H9 (cell line): ENCODE measurements at places on chromosomes 1 and 21. TPM values are rescaled to one million over a fixed set of nuclear protein-coding genes. Genes with fewer than 3 reads are reported as not detected.
A peak's percentile ranks its signal among the peaks of the same experiment; 100 is the strongest.

The LENEP gene
- 1.4 and 2.8 TPM in 2 replicates for total RNA-seq

The PRSS38 gene
- total RNA-seq = not detected in 2 replicates

DNA sequence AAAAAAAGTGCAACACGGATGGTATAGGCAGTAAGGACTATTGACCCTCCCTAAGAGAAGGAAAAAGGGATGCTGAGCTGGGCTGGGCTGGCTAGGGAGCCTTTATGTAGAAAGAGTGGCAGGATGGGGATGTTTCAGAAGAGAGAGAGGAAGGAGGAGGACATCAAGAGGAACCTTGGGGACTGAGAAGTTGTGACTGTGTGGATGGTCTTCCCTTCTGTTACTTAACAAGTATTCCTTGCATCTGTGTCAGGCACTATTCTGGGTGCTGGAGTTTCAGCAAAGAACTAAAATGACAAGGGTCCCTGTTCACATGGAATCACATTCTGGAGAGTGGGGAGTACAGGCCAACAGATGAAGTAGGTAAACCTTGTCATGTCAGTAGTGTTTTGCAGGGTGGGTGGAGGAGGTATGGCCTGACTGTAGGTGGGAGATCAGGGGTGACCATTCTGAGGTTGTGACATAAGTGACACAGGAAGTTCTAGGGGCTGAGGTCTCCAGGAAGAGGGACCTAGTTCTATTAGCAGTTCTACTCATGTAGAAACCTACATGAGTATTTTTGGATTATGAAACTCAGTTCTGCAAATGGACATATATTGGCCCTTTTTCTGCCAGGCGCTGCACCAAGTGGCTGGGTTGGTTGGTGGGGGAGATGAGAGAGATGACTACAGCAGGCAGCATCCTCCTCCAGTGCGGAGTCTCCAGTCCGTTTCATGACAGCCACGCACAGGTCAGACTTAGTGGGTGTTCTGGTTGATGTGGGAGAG, 53.8 kb downstream of the PRDM2 start:
- no peaks in the 10 kb centered on the region for H3K4me1 ChIP-seq
- no peak overlapping the region for H3K27ac ChIP-seq
- no peaks in the 10 kb centered on the region for H3K27me3 ChIP-seq

GRCh38 chr1:226541231-226541630, 7.3 kb upstream of the STUM start:
- no peak overlapping the region for H3K4me3 ChIP-seq
- peaks cover 5% of the 10 kb centered on the region; the same call in 1 of the 2 replicates for H3K27me3 ChIP-seq
- DNase-seq = no peak
- no peak overlapping the region for H3K27ac ChIP-seq
- no peaks in the 10 kb centered on the region for H3K4me1 ChIP-seq

GRCh38 chr1:97646071-97646470, 274.8 kb downstream of the DPYD start:
- no peaks in the 10 kb centered on the region for H3K27me3 ChIP-seq
- DNase-seq = no peak
- H3K27ac ChIP-seq = no peak overlapping the region
- peaks cover 3% of the 10 kb centered on the region for H3K36me3 ChIP-seq
- no peak overlapping the region for H3K4me3 ChIP-seq

The TAL1 gene
- 0.04 TPM in 1 of 2 replicates, not detected in the other for total RNA-seq

- no peaks in the 10 kb centered on the region for H3K4me1 ChIP-seq
- no peaks in the 10 kb centered on the region for H3K27me3 ChIP-seq
- H3K27ac ChIP-seq = no peak overlapping the region
- no peak overlapping the region for H3K4me3 ChIP-seq
- no peaks in the 10 kb centered on the region for H3K36me3 ChIP-seq
Measured at GRCh38 chr1:78280626-78281025, 210.1 kb upstream of the PTGFR start.

The CD160 gene
- total RNA-seq = not detected in 2 replicates

The FBXO2 gene
- total RNA-seq = 28.9 and 30.6 TPM in 2 replicates

The LGR6 gene
- total RNA-seq = 0.66 and 1.0 TPM in 2 replicates

- no peaks in the 10 kb centered on the region for H3K27me3 ChIP-seq
- no peaks in the 10 kb centered on the region for H3K36me3 ChIP-seq
- no peaks in the 10 kb centered on the region for H3K4me1 ChIP-seq
- no peak overlapping the region for H3K4me3 ChIP-seq
- no peak overlapping the region for H3K27ac ChIP-seq
Measured at GRCh38 chr1:197985351-197985750, 68.2 kb downstream of the LHX9 start.

DNA sequence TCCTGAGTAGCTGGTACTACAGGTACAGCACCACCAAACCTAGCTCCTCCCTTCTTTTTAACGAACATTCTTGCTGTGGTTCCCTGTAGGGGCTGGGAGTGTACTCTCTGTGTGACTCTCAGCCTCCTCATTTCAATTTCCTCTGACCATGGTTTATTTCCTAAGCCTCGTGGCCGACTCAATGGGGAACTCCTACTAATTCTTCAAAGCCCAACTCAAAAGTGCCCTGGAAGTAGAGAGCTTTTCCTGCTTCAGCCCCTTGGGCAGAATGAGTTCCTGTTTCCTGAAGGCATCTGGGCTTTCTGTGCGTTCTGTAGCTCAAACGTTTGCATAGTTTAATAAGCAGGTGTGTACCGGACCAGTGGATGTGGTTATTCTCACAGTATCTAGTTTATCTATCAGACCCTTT, 70.9 kb upstream of the ACOT11 start:
- no peak overlapping the region for H3K27ac ChIP-seq
- H3K36me3 ChIP-seq = no peaks in the 10 kb centered on the region
- peaks cover 19% of the 10 kb centered on the region for H3K4me1 ChIP-seq
- H3K4me3 ChIP-seq = no peak overlapping the region

DNA sequence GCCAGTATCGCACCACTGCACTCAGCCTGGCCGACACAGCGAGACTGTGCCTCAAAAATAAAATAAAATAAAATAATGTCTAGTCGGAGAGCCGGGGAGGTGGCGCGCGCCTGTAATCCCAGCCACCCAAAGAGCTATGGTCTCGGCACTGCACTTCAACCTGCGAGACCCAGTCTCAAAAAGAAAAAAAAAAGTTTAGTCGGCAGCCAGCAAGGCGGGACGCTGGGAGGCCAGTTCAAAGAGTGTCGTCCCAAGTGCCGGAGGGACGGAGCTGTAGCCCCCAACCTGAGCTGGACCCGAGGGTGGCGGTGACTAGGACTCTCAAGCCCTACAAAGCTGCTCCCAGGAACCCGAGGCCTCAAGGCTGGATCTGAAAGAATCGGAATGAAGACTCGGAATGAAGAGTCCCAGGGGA, 632 bp upstream of the FALEC start:
- H3K27me3 ChIP-seq = no peaks in the 10 kb centered on the region
- H3K36me3 ChIP-seq = no peaks in the 10 kb centered on the region; the same call in 1 of the 2 replicates
- no peak overlapping the region for H3K27ac ChIP-seq
- no peak for DNase-seq
- H3K4me3 ChIP-seq = peak overlapping the region; percentile 91

- 0 out of 3 replicates have a peak, but pooled peaks cover 2% of the 10 kb centered on the region for H3K36me3 ChIP-seq
- H3K27ac ChIP-seq = no peak overlapping the region
- no peak for DNase-seq
- no peak overlapping the region for H3K4me3 ChIP-seq
- H3K4me1 ChIP-seq = no peaks in the 10 kb centered on the region
Measured at GRCh38 chr21:40765811-40766210, 81.1 kb downstream of the DSCAM start.

DNA sequence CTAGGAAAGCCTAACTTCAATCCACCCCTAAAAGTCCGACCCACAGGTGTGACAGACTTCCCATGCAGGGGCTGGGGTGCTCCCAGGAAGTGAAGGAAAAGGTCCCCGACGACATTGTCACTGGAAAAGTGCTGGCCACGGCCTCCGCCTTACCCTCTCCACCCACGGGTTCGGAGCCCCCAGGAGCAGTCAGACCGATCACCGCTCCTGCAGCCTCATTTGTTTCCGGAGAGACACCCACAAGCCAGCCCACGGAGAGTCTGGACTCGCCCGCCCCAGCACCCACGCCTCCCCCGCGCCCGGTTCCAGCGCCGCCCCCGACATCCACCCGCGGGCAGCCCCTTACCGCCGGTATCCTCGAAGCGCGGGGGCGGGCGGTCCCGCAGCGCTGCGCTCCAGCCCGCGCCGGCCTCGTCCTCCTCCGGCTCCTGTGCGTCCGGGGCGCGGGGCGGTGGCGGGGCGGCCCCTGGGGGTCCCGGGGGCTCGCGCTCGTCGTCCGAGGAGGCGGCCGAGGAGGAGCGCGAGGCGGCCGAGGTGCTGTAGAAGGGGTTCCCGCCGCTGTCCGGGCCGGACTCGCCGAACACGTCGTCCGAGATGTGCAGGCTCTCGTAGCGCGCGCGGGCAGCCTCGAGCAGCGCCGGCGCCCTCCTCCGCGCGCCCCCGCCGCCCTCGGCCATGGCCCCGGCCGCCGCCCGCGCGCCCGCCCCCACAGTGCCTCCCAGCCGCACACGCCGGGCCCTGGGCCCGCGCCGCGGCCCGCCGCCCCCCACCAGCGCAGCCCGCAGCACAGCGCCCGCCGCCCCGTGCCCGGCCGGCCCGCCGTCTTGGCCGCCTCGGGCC, 660 bp downstream of the PGBD5 start:
- no peak for DNase-seq
- peak overlapping the region; percentile 90 for H3K4me3 ChIP-seq
- peaks cover 1% of the 10 kb centered on the region; the same call in 1 of the 2 replicates for H3K4me1 ChIP-seq
- H3K36me3 ChIP-seq = peaks cover 7% of the 10 kb centered on the region
- no peak overlapping the region for H3K27ac ChIP-seq

The LIN28A gene
- total RNA-seq = 1,267 and 1,289 TPM in 2 replicates

GRCh38 chr1:41891199-41891896, 27.4 kb downstream of the HIVEP3 start:
- H3K4me3 ChIP-seq = no peak overlapping the region
- no peak overlapping the region for H3K27ac ChIP-seq
- H3K4me1 ChIP-seq = no peaks in the 10 kb centered on the region
- H3K36me3 ChIP-seq = no peaks in the 10 kb centered on the region

GRCh38 chr1:87202922-87203655, 125.6 kb upstream of the LMO4 start:
- no peak for DNase-seq
- H3K4me1 ChIP-seq = peaks cover 9% of the 10 kb centered on the region; the same call in 1 of the 2 replicates
- no peaks in the 10 kb centered on the region for H3K27me3 ChIP-seq
- no peak overlapping the region for H3K27ac ChIP-seq
- no peaks in the 10 kb centered on the region for H3K36me3 ChIP-seq

DNA sequence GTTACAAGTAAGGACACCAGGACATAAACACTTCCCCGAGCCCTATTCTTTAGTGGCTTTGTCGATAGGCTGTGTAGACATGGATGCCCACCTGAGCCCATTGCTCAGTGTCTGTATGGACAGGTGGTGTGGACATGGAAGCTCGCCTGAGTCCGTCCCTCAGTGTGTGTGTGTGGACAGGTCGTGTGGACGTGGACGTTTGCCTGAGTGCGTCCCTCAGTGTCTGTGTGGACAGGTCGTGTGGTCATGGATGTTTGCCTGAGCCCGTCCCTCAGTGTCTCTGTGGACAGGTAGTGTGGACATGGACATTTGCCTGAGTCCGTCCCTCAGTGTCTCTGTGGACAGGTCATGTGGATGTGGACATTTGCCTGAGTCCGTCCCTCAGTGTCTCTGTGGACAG, 38.7 kb upstream of the COL6A2 start:
- H3K4me3 ChIP-seq = no peak overlapping the region
- DNase-seq = no peak
- H3K4me1 ChIP-seq = no peaks in the 10 kb centered on the region
- no peaks in the 10 kb centered on the region for H3K27me3 ChIP-seq
- peaks cover 32% of the 10 kb centered on the region for H3K36me3 ChIP-seq

The TIE1 gene
- total RNA-seq = 0.64 and 1.2 TPM in 2 replicates

The FALEC gene
- total RNA-seq = not detected in 2 replicates

DNA sequence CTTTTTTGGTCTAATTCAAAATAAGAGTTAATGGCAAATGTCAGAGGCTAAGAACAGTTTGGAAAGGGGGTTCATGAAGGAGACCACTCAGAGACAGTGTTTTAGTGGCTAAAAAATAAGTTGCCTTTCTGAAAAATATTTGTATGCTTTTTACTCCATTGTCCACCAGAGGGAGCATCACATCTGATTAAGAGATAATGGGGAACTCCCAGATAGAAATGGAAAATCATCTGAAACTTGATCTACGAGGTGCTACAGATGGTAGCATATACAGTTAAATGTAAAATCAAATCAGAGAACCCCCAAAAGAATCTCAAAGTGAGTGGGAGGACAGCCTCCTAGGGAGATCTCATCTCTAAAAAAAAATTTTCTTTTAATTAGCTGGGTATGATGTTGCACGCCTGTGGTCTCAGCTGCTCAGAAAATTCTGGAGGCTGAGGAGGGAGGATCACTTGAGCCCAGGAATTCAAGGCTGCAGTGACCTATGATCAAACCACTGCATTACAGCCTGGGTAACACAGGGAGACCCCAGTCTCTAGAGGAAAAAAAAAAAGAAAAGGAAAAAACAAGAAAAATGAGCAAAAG, 9.7 kb downstream of the SMYD3 start:
- no peak overlapping the region for H3K27ac ChIP-seq
- DNase-seq = no peak
- H3K27me3 ChIP-seq = no peaks in the 10 kb centered on the region
- H3K4me3 ChIP-seq = no peak overlapping the region
- H3K36me3 ChIP-seq = no peaks in the 10 kb centered on the region

DNA sequence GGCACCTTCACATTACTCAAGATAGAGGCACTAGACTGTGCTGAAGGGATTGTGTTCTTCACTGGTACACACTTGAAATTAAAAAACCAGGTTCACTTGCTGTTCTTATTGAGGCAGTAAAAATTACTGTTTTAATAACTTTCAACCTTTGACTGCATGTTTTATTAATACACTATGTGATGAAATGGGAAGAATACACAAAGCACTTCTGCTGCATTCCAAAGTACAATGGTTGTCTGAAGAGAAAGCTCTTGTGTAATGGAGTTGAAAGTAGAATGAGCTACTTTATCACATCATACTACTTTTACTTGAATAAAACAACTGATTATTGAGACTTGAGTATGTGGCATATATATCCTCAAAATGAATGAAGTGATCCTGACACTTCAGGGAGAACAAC, 49.7 kb downstream of the LRRC8C start:
- H3K4me3 ChIP-seq = no peak overlapping the region
- no peaks in the 10 kb centered on the region for H3K27me3 ChIP-seq

The TFF2 gene
- total RNA-seq = not detected in 2 replicates
